ENCODE measurements at places on chromosomes 12 and 14.
A peak's percentile ranks its signal among the peaks of the same experiment; 100 is the strongest.

DNA sequence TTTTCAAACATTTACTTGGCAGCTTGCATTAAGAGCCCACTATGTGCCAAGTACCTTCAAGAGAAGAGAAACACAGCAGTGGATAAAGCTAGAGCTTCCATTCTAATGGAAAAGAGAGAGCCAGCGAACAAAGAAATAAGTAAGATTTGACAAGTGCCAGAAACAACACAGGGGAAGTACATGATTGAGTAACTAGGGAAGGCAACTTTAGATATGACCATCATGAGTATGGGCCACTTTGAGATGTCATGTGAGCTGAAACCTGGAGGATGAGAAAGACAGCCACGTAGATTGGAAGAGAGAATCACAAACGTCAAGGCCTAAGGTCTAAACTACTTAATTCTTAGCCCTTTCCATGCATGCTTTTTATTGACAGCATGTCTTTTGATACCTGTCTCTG, 121.4 kb downstream of the ITPR2 start:
- DNase-seq, result no peak

- DNase-seq, result no peak
Measured at GRCh38 chr14:104601786-104602185, 2.8 kb downstream of the TMEM179 start.

GRCh38 chr14:33700052-33700451, 250.8 kb downstream of the EGLN3 start:
- DNase-seq, result no peak

DNA sequence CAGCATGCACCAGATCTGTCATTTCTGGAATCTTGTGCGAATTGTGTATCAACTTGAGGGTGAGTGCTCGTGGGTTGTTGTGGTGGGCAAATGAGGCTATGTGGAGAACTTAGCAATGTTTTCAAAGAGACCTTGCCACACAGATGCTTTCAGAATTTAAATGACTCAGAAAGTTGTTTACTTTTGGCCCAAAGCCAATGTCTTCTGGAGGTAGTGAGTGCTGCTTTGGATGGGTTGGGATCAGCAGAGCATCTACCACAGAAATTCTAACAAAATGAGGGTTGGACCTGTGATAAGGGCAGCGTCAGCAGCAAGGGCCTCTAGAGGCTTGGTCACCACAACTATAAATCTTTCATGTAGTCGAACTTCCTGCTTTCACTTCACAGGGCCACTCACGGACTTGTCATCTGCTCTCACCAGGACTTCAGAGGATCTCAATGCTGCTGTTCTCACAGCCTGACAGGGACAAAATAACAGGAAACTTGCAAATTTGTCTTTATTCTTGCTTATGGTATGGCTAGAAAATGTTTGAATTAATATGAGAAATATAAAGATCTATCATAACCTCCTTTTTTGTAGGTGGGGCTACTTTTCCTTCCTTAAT, 111.4 kb downstream of the DACT1 start:
- peak; percentile 95 for DNase-seq

DNA sequence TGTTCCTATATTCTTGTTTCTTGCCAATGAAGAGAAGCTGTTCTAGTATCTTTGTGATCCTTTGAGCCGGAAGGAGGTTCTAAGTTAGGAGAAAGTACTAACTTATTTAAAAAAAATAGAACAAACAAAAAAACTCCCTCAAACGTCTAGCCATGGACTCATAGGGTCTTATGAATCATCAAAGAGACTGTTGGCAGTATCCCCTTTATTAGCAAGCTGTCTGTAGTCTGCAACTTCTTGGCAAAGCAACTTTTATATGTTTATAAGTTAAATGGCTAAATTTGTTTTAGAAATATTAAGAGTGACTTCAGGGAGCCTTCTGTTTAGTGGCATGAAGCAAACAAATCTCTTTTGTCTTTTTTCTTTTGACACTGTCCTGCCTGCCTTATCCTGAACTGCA, 291.9 kb downstream of the FUT8 start:
- DNase-seq, result peak; percentile 60

DNA sequence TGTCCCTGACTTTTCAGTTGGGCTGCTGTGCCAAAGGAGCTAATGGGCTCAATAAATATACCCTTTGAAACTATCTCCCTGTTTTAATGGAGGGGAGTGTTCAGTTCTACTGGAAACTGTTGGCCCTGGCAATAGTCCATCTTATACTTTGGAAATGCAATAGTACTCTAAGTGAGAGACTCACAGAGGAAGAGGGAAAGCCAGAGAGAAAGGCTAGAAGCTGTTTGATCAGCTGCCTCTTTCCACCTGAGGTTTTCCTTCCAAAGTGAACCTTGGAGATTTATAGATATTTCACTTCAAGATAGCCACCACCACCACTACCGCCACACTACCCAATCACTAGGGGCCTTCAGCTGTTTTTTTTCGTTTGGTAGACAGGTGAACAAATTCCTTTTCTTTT, 93.6 kb upstream of the CCDC91 start:
- DNase-seq, result no peak

- DNase-seq, result peak; percentile 38
Measured at GRCh38 chr12:27843714-27844245, 63.7 kb upstream of the MANSC4 start.

DNA sequence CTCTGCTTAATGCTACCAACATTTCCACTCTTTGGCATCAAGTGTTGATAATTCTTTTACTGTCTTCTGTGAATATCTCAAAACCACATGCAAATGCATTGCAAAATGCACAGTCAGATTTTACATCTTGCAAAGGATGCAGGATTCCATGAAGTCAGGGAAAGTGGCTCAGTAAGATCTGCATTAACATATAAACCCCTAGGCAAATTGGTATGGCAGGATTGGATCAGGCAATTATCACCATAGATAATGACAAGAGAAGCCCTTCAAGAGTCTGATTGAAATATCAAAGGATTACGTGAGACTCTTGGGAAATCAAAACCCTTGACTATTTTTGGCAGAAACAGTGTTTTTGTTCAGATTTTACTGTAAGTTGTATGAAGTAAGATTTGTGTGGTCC, 71.0 kb downstream of the TMTC2 start:
- no peak for DNase-seq

- no peak for DNase-seq
Measured at GRCh38 chr14:33740531-33740930, 210.3 kb downstream of the EGLN3 start.

DNA sequence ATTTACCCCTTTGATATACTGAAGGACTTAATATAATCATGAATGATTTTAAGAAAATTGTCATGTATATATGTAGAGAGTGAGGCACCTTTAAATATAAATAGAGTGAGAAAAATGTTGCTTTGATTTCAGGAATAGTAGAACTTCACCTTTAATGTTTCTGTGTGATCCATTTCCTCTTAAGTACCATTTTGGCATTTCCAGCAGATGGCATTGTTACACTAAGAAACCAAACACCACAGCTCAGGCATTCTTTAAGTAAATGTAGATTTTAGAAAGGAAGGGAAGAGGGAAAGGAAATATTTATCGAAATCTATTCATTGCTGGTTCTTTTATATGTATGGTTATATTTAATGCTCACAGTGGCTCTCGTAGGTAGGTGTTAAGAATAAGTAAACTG, 556.7 kb upstream of the FBXO33 start:
- DNase-seq, result peak; percentile 52

GRCh38 chr12:6961695-6962284, 8.7 kb downstream of the PHB2 start:
- DNase-seq, result peak; percentile 79

DNA sequence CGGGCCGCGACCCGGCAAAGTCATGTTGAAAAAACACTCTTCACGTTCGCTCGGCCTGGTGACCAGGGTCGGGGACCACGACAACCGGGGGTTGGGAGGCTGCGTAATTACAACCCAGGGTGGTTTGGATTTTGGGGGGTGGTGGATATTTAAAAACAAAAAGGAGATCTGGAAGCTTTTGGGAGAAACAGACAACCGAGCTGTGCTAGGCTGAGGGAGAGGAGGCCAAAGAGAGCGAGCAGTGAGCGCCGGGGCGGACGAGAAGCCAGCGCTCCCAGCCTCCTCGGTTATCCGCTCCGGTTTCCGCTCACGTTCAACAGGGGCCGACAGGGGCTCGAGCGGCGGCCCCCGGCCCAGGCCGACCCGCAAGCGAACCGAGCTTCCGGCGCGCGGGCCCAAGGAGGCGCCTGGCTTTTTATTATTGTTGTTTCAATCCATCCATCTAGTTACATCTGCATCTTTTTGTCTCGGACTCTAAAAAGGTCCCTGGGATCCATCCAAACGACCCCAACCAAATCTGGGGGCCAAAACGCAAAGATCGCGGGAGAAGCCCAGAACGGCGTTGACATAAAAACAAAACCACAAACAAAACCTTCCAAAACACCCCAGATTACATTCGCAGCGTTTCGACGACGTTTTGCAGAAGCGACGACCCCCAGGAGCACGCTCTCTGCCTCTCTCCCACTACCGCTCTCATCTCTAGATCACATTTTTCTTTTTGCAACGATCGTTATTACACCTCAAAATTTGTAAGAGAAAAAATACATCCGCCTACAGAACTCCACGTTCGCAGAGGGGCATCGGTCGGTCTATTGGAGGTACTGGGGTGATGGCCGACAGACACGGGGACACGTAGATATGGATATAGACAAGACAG, 771 bp downstream of the OTX2 start:
- DNase-seq, result no peak

DNA sequence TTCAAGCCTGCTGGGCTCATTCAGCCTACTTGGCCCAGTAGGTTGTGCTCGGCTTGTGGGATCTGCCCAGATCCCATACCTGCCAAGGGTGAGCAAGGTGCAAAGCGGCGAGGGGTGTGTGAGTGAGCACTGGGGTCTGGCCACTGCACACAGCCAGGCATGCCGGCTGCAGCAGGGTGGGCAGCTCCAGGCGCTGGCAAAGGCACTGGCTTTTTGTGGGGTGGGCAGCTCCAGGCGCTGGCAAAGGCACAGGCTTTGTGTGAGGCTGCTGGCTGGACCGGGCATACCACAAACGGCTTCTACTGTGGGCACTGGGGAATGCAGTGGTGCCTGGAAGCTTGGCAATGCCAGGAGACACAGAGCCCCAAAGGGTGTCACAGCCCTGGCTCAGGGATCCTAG, 137.4 kb downstream of the SLC16A7 start:
- no peak for DNase-seq

- DNase-seq, result no peak
Measured at GRCh38 chr12:50642761-50643160, 121.1 kb upstream of the ATF1 start.

Measured in astrocyte of the spinal cord (primary cell).